Spinal cord (tissue), 10 donors: ENCODE measurements at places on chromosomes 4 and X. TPM values are rescaled to one million over a fixed set of nuclear protein-coding genes. Genes with fewer than 3 reads are reported as not detected.
A peak's percentile ranks its signal among the peaks of the same experiment; 100 is the strongest.

Gene TEC
- polyA plus RNA-seq: 1.1 TPM

DNA sequence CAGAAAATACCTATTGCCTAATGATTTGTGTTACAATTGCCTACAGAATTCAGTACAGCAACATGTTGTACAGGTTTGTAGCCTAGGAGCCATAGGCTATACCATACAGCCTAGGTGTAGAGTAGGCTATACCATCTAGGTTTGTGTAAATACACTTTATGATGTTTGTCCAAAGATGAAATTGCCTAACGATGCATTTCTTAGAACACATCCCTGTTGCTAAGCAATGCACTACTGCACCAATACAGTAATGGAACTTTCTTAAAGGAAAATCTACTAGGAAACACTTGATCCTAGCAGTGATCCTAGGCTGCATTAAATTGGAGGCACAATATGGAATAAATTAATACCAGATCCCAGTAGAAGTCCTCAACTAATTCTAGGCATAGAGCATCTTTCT lies 18.3 kb downstream of the NOA1 start:
- DNase-seq: no peak

GRCh38 chr4:157265281-157265680 lies 44.8 kb downstream of the GRIA2 start:
- no peak for DNase-seq

Gene NDST3
- 8.1 TPM for polyA plus RNA-seq

- DNase-seq: no peak
Observed at GRCh38 chr4:1047106-1047975, 35.9 kb downstream of the FGFRL1 start.

Gene XK
- polyA plus RNA-seq: 4.3 TPM

Gene TNIP3
- polyA plus RNA-seq: 2.1 TPM

DNA sequence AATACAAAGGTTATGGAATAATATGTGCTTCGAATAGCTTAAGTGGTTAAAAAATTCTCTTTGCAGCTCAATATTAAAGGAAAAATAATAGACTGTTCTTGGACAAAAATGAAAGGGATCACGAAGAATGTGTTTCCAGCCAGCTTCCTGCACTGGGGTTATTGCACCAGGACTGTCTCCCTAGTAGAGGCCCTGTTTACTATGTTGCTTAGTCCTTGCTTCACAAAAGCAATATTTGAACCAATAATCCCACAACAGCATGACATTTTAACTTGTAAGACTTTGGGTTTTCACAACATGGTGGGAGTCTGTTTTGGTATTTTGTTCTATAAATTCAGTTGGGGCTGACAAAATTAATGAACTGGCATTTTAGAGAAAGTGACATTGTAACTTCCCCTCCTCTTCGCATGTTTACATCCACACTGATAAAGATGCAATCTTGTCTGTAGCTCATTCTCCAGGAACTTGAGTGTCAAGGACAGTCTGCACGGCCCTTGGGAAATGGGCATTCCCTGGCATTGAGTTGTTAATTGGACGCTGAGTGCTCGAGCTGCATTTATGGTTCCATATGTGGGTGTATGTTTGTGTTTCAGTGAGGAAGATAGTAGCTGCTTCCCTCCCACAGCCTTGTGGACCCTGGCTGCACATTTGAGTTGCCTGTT lies 39.0 kb downstream of the SHROOM2 start:
- DNase-seq: no peak

DNA sequence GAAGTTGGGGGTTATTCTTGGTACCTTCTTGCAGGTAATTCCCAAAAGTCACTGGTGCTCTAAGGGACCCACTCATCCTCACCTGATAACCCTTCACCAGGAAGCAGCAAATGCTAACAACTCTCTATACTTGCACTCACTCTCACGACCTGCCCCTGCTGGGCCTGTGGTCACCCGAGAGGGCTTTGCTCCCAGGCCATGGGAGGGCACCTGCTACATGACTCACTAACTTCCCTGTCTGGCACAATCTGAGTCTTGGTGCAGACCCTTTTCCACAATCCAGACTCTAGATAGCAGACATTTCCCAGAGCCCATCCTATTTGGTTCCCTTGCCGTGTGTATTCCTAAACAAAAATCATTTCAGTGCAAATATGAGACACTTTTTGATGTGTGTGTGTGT lies 403.8 kb upstream of the FAT1 start:
- DNase-seq: no peak

- DNase-seq: no peak
Observed at GRCh38 chrX:2478546-2479419, 22.0 kb downstream of the DHRSX start.

DNA sequence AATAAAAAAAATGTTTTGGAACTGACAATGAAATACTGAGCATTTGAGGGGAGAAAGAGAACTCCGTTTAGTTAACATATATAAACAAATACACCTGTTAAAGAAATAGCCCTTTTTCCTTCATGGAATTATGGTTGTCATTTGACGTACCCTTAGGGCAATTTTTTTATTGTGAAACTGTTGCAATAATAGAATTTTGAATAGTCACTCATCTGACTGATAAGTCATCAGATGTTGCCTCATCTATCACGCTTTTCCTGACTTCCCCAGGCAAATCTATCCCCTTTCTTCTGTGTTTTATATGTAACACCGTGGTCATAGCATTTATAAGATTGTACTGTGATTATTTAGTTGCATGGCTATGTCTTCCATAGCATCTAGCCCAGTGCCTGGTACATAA lies 69.0 kb upstream of the HDAC8 start:
- no peak for DNase-seq

- DNase-seq: no peak
Observed at GRCh38 chrX:8914681-8915080, 113.5 kb upstream of the FAM9A start.

- no peak for DNase-seq
Observed at GRCh38 chr4:31667686-31668085, 947.5 kb downstream of the PCDH7 start.

DNA sequence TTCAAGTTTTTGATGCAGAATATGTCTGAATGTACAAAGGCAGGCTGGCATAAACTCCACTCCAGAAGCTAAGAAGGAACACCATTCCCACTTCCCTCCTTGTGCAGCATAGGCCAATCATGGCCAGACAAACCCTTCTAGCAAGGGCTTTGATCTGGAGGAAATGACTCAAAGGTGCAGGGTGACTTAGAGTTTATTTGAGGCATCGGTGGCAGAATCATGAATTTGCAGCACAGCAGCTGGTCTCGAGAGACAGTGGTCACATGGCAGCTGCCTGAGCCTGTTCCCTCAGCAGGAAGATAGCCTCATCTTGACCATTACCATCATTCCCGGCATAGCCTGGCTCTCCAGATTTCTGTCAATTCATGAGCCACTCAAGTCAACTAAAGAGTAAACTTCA lies 154.5 kb downstream of the ATP10D start:
- no peak for DNase-seq

DNA sequence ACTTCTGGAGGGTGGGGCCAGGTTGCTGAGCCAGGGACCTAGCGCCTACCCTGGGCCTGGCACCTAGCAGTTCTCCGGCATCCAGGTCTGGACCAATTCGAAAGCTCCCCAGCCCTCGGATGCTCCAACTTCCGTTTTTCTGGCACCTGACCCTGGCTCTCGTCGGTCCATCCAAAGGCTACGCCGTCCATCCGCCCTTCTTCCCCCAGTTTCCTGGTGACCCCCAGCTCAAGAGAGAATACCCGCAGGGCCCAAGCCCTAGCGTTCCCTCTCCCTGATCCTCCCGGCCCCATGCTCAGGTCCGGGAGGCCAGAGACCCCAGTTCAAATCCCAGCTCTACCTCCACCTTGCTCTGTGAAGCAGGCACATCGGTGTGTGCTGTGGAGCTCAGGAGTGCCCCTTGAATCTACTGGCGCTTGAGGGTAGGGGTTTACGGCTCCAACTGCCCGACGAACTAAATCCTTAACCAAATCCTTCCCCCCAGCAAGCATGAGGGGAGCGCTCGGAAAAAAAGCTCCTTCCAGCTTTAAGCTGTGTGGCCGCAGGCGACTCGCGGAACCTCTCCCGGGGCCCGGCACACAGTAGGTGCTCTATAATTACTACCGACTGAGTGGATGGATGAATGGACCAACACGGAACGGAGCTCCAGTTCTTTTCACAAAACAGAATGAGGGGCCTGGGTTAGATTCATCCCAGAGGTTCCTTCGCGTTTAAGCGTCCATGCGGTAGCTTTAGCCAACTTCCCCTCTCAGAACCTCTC lies 1.1 kb downstream of the CRMP1 start:
- no peak for DNase-seq

GRCh38 chr4:23355258-23355657 lies 534.6 kb downstream of the PPARGC1A start:
- DNase-seq: no peak

Gene NOX1
- polyA plus RNA-seq: 0.87 TPM

Gene MAGEA4
- polyA plus RNA-seq: not detected

DNA sequence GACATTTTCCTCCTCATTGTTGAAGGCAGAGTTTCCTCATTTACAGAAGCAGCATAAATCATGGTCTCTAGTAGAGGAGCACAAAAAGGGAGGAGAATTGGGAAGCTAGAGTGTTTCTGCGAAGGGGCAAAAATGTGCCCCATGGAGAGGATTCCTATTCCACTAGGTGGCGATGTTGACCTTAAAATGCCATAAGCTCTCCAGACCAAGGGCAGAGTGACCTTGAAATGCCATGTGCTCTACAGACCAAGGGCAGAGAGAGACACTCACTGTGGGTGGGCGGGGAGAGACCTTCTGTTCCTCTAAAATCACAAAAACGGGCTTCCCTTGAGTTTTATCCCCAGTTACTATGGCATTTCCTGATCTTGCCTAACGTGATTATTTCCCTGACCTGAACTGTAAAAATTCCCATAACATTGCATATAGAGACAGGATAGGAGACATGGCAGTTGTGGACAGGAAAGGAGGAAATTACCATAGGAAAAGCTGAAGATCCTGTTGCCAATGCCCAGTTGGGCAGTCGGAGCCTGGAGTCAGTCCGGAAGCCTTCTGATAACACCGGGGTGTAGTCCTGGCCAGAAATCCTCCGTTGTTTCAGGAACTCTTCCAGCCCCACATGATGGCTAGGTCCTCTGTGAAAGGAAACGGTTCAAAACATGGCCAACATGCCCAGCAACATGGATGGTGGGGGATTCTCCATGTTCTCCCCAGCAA lies 567.7 kb downstream of the MAGEB5 start:
- no peak for DNase-seq

DNA sequence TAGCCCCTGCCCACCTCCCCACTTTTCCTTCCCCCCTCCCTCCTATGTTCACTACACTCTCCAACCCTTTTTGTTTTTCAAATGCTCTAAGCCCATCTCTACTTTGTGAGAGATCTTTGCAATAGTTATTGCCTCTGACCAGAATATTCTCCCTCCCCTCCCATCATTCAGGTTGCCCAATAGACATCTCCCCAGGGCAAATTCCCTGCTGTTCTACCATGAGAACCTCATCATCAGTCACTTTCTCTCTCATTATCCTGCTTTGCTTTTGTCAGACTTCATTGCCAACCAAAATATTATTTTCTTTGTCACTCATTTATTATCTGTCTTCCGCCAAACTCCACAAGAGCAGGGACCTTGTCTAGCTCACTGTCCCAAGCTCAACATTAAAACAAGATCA lies 268.2 kb upstream of the PPARGC1A start:
- DNase-seq: no peak

Gene HDX
- 4.3 TPM for polyA plus RNA-seq

Gene FAT4
- 16.3 TPM for polyA plus RNA-seq

Gene SLC25A53
- 11.3 TPM for polyA plus RNA-seq

Gene FRAS1
- 10.9 TPM for polyA plus RNA-seq

Gene IRS4
- 4.1 TPM for polyA plus RNA-seq

GRCh38 chr4:109149836-109150235 lies 152.6 kb downstream of the COL25A1 start:
- DNase-seq: no peak

Gene CLIC2
- 3.6 TPM for polyA plus RNA-seq

GRCh38 chr4:15232366-15233263 lies 195.2 kb upstream of the C1QTNF7 start:
- no peak for DNase-seq

- peak; percentile 60 for DNase-seq
Observed at GRCh38 chr4:36255577-36255976, 11.3 kb upstream of the ARAP2 start.

Gene GALNTL6
- 20.7 TPM for polyA plus RNA-seq

Gene HS3ST1
- polyA plus RNA-seq: 12.8 TPM

Gene ZNF711
- polyA plus RNA-seq: 96.5 TPM

DNA sequence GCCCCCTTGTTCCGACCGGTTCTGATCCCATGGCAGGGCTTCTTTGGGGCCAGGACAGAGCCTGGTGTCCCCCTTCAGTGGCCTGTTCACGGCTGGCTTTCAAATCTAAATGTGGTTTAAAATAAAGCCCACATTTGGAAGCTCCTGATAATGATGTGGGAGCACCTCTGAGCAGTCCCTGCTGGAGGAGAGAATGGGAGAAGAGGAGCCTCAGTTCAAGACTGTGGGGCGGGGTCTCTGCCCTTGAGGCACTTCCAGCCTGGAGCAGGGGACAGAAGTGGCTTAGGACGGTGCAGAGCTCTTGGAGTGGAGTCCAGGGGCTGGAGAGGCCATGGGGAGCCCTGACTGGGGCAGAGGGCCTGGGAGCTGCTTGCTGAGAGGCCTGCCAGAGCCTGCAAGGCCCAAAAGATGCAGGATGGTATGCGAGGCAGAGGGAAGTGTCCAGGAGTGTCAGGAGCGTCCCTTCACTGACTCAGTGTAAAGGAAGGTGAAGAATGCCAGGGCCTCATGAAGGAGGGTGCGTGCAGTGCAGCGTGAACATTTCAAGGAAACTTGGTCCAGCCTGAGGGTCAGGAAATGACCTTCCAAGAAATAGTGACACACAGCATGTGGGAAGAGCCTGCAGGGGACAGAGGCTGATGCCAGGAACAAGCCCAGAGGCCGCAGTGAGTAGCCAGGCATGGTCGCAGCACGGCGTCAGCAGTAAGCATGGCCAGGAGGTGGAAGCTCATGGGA lies 21.1 kb upstream of the TADA2B start:
- no peak for DNase-seq

- DNase-seq: no peak
Observed at GRCh38 chrX:104659005-104659744, 93.2 kb downstream of the IL1RAPL2 start.

DNA sequence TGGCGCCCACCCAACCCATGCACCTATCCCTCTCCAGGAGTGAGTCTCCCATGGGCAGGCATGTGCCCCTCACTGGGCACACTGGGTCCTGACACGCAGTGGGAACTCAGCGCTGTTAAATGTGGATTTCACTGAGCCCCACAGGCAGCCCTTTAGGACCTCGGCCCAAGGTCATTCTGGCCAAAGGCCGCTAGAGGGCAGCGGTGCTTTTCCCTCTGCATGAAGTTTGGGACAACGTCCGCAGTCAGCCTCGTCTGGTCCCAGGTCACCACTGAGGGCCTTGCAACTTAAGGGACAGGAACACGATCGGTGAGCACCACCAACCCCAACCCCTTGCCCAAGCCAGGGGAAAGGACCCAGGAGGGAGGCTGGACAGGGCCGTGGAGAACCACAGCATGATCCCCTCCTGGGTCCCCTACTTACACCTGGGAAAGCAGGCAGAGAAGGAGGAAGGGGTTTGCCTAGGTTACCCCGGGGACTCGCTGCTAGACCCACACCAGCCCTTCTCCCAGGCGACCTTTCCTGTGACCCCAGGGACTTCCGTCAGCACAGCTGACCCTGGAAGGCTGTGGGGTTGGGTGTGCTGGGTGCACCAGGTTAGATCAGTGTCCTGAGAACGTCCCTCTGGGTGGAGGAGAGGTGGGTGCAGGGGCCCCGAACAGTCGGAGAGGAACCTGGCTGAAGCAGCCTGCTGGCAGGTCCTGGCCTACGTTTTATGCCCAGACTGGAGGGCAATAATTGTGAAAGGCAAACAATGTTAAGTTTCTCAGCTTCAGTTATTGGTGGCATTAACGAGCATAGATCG lies 24.0 kb downstream of the CYTL1 start:
- peak; percentile 42 for DNase-seq

- no peak for DNase-seq
Observed at GRCh38 chr4:89294573-89295269, 12.9 kb downstream of the GPRIN3 start.
